HFFc6 (cell line): ENCODE measurements at places on chromosomes 2 and 18.

GRCh38 chr2:86275384-86275799 lies 62.0 kb downstream of the REEP1 start:
- no peak for DNase-seq

DNA sequence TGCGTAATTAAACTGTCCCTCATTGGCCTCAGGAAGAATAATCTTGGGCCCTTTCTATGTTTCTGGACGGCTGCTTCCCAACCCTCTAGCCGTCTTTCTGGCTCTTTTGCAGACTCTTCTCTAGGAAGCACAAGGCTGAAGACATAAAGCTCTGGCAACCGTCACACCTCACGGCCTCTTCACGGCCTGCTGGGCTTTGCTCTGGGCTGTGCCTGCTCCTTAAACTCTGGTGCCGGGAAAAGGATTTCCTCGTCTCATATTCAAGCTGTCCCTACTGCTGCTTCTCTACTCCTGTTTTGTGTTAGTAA lies 36.0 kb upstream of the WIPF1 start:
- no peak for DNase-seq

GRCh38 chr2:109312902-109313301 lies 183.9 kb downstream of the SH3RF3 start:
- no peak for DNase-seq

GRCh38 chr2:189574793-189575475 lies 5.7 kb downstream of the SLC40A1 start:
- no peak for DNase-seq

GRCh38 chr2:60603533-60604190 lies 50.2 kb upstream of the BCL11A start:
- no peak for DNase-seq

DNA sequence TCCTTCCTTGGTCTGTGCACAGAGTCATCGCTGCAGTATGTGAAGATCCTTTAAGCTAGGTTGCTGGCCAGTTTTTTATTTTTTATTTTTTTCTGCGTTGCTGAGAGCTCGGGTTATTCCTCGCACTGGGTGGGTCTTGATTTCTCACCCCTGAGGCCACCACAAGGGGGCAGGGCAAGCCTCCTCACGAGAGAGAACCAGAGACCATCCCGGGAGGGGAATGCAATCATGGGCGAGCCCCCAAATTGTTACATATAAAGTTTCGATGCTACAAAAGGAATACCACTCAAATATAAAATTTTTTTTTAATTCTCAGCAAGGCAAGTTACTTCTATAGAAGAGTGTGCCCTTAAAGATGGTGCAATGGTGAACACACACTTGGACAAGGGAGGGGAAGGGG lies 24.9 kb downstream of the HTR2B start:
- no peak for DNase-seq

GRCh38 chr2:182066400-182067087 lies 80.9 kb downstream of the PPP1R1C start:
- DNase-seq: peak; percentile 95

DNA sequence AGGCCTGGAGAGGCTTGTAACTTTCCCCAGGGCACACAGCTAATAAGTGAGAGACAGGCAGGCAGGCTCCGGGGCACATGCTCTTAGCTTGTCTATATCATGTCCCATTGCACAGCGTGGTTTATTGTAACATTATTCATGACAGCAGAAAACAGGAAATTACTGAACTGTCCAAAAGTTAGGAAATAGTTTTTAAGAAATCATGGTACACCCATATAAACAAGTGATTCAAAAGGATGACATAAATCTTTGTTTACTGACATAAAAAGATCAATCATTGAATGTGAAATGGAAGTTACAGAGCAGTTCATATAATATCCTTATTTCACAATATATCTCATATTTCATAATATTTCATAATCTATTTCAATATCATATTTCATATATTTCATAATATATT lies 34.3 kb upstream of the TXNDC2 start:
- DNase-seq: no peak
